ENCODE measurements at places on chromosomes 3 and 15. TPM values are rescaled to one million over a fixed set of nuclear protein-coding genes. Genes with fewer than 3 reads are reported as not detected.

DNA sequence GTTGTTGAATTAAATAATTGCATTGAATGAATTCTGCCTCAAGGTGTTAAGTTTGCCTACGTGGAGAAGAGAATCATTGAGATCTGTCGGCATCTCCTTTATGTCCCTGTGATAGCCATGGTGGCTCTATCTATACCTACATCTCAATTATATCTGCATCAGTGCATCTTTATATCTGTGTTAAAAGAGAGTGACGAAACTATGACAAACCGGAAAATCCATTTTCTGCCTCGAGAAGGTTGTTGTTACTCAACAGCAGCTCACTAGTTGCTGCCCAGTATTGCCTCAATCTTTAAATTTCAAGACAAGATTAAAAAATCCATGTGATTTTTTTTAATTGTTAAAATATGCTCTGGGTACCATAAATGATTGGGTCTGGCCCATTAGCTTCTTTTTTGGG is 58.7 kb downstream of the GUCA1C start:
- DNase-seq: no peak

DNA sequence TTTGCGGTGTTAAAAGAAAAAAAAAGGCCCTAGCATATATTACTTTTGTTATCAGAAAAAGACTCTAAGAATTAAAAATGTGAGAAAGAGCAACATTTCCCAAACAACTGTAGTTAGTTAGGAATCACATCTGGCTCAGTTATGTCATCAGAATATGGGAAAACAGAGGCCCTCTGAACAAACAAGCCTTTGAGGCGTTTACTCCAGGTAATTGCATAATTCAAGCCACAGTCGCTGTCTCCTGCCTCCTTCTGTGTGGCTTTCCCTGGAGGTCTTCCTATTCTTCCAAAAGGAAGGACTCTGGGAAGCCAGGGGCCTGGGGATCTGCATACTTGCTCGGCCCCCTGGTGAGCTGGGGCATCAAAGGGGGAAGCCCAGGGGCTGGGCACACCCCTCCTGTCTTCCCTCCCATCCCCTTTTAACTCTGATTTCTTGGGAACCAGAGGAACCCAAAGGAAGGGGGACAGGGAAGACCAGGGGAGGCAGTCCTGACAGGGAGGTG is 3.7 kb upstream of the FAM107A start:
- no peak for DNase-seq

GRCh38 chr3:53342353-53342752 is 5.0 kb downstream of the DCP1A start:
- DNase-seq: no peak

GRCh38 chr15:53165988-53166683 is 376.0 kb upstream of the ONECUT1 start:
- no peak for DNase-seq

- DNase-seq: no peak
Measured at GRCh38 chr3:39221141-39221530, 28.7 kb upstream of the XIRP1 start.

- peak; percentile 45 for DNase-seq
Measured at GRCh38 chr15:67048281-67049279, 16.8 kb upstream of the SMAD3 start.

GRCh38 chr3:65443739-65444446 is 594.8 kb downstream of the MAGI1 start:
- no peak for DNase-seq

- DNase-seq: no peak
Measured at GRCh38 chr15:56099311-56099710, 105.9 kb upstream of the NEDD4 start.

DNA sequence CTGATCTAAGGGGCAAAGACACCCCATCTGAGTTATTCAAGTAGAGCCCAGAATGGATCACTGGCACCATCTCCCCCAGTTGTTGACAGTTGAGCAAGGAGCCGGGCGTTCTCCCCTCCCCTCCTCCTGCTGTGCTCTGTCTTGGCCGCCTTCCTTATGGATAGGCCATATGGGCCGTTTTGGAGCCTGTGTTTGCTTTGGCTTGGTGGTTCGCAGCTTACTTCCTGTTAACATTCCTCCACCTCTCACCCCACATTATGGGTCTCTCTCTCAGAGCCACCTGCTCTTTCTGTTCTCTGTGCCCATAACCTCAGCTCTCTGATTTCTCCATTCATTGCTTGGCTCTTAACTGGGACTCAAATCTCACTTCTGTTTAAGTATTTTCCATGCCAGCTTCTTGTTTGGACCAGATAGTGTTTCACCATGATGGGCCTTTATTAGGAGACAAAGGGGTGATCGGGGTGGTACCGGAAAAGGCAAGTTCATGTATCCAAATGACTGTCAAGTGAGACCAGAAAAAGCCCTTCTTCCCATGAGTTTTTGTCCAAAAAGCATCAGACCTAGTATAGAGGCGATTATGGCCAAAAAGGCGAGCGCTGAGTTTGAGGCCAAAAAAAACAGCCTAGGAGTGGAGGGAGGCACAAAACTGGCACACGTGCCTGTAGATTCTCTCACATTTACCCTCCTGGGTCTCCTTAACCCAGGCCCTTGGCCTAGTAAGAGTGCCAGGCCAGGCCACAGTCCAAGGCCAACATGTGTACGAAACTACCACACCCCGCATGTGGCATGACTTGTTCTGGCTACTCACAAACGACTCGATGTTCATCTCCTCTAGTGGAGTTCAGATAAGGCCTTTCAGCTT is 62.6 kb downstream of the DUT start:
- DNase-seq: peak; percentile 74

Gene ST3GAL6
- total RNA-seq: 34.1 TPM

Gene FRG2C
- total RNA-seq: not detected

Gene FETUB
- total RNA-seq: not detected

Gene RLBP1
- total RNA-seq: not detected

Gene CHRFAM7A
- total RNA-seq: 0.22 TPM

Measured in Right ventricle myocardium superior (tissue), 1 donor.